ENCODE measurements at places on chromosomes 2 and 18.

GRCh38 chr2:201793631-201794030 lies 12.7 kb upstream of the CDK15 start:
- ATAC-seq = no peak

- no peak for ATAC-seq
Observed at GRCh38 chr2:21543630-21544029, 419.9 kb downstream of the TDRD15 start.

DNA sequence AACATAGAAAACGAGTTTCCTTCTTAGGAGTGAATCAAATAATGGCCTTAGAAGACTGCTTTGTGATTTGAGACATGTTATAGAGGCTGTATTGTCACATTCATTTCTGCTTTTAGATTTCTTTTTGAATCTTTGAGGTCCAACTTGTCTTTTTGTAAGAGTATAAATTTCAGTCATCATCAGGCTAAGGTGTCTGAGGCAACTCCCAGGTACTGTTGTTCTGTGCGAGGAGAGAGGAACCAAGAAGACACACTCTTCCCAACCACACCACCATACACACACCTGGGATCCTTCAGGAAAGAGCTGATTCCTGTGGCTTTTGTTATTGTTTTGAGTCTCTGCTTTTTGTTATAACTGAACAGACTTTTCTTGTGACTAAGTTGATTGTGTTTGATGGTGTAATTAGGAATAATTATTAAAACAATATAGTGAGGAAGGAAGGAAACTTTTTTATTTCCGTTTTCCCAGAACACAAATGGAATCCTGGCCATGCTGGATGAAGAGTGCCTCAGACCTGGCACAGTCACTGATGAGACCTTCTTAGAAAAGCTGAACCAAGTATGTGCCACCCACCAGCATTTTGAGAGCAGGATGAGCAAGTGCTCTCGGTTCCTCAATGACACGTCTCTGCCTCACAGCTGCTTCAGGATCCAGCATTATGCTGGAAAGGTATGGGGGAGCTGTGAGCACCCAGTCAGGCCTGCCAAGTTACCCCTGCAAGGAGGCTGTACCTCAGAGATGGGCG lies 140.4 kb downstream of the MYO1B start:
- ATAC-seq = no peak

- no peak for ATAC-seq
Observed at GRCh38 chr18:46320928-46321711, 216.9 kb downstream of the HAUS1 start.

GRCh38 chr2:137383391-137383790 lies 580.9 kb upstream of the HNMT start:
- ATAC-seq = no peak

GRCh38 chr2:193199322-193199721 lies 1004.6 kb upstream of the TMEFF2 start:
- ATAC-seq = no peak

DNA sequence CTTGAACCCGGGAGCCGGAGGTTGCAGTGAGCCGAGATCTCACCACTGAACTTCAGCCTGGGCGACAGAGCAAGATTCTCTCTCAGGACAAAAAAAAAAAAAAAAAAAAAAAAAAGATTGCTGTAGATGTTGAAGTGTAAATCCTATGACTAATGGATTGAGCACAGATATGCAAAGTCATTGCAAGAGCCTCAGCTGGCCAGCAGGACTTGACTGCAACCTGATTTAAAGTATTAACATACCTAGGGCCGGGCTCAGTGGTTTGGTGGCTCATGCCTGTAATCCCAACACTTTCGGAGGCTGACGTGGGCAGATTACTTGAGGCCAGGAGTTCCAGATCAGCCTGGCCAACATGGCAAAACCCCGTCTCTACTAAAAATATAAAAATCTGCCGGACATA lies 103.4 kb upstream of the MSH2 start:
- ATAC-seq = no peak

DNA sequence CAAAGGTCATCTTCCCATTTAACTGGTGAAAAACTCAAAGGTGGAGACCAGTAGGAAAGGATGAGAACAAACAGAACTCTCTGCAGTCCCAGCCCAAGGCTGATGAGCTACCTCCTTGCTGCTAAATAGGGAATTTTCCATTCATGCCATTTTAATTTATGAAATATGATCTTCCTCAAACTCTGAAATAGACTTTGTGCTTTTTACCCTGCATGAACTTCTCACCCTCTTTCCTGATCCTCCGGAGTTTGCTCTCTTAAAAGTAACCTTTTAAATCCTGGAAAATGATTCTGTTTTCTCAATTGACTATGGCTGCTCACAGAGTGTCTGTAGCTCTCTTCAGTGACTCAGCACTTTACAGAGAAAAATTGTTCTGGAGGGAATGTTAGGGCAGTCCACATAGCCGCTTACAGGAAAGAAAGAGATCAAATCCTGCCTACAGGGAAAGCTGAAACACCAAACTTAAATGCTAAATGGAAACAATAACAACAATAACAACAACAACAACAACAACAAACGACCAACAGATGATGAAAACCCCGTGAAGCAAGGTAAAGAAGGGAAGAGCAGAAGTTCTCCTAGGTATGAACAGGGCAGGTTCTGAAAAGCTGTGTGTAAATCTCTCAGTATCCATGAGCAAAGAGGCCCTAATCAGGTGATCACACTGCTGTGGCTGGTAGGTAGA lies 79.8 kb upstream of the SESTD1 start:
- peak; percentile 71 for ATAC-seq

GRCh38 chr2:62412347-62412742 lies 93.7 kb downstream of the TMEM17 start:
- ATAC-seq = no peak

- no peak for ATAC-seq
Observed at GRCh38 chr2:159891917-159892730, 94.1 kb upstream of the CD302 start.

Measured in motor neuron (in vitro differentiated cells).